ENCODE measurements at places on chromosomes 13 and 19.

DNA sequence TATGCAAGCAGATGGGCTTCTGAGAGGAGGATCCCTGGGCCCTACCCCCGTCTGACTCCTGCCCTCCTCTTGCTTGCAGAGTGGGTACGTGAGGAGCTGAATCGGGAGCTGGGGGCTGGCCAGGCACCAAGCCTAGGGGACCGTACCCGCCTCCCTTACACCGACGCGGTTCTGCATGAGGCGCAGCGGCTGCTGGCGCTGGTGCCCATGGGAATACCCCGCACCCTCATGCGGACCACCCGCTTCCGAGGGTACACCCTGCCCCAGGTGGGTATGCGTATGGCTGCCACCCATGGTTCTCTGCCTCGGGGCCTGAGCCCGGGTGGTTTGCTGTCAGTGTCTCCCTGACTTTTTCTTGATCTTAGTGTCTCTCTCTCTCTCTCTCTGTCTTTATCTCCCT lies 10.4 kb downstream of the CYP2S1 start:
- DNase-seq, result no peak

DNA sequence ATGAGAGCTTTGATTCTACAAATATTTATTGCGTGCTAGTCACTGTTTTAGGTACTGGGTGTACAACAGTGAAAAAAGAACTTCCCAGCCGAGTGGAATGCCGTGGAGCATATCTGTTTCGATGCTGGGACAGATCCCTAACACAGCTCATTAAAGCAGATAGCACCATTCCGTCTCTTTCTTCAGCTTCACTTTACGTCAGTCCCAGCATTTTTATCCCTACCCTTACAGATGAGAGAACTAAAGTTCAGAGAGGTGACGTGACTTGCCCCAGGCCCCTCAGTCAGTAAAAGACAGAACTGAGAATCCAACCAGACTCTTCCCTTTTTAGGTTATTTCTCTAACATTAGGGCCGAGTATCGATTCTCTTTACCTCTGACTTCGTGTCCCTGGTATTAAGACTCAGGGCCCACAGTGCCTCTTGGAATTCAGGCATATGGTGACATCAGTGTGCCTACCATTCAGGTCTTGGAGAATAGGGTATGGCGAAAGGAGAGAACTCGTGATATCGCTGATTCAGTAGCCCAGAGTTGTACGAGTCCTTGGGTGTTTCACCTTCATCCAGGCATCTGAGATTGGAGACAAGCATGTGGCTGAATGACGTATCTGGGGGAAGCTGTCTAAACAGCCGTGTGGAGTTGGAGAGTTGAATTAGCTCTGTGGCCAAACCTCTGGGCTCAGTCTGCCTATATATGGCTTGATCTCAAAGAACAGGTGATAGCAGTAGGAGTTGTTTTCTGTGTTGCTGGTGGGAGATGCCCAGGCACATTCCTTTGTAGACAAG lies 27.1 kb downstream of the ACTN4 start:
- DNase-seq, result no peak

GRCh38 chr19:1283207-1283916 lies 2.3 kb upstream of the EFNA2 start:
- no peak for DNase-seq

- DNase-seq, result no peak
Observed at GRCh38 chr19:3099347-3100145, 5.4 kb downstream of the GNA11 start.

- no peak for DNase-seq
Observed at GRCh38 chr19:44813070-44813840, 4.4 kb downstream of the BCAM start.

Data from BE2C (cell line).